ENCODE measurements at places on chromosomes 4 and X.

DNA sequence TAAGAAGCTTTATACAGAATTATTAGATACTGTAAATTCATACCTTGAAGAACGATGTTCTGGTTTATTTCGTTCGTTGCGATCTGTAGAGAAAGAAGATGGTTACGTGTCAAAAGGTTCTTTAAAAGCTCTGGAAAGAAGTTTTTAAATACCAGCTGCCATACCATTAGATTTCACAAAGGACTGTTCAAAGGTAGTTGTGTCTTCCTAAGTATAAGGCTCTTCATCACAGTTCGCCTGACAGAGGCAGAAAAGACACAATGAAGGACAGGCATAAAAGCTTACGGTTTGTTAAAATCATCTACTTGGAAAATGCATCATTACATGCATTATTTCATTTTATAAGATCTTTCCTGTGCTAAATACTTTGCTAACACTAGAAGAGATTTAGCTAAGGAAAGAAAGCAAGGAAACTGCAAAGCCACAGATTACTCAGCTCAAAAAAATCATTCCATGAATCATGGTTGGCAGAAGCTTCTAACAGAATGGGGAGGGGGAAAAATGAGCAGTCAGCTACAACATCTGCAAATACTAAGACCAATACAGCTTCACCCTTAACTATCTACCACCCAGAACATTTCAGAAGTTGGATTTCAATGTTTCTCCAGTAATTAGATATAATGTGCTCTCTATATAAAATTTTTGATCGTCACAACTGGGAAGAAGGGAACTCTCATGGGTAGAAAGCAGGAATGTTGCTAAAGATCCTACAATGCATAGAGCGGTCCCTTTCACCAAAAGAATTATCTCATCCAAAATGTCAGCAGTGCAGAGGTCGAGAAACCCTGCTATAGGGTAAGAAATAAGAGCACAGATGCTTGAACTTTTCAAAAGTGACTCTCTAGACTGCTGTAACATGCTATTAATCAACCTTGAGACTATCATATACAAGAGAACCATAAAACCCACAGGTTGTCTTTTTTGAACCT, 50.7 kb upstream of the PRSS48 start:
- peak; percentile 80 for DNase-seq

DNA sequence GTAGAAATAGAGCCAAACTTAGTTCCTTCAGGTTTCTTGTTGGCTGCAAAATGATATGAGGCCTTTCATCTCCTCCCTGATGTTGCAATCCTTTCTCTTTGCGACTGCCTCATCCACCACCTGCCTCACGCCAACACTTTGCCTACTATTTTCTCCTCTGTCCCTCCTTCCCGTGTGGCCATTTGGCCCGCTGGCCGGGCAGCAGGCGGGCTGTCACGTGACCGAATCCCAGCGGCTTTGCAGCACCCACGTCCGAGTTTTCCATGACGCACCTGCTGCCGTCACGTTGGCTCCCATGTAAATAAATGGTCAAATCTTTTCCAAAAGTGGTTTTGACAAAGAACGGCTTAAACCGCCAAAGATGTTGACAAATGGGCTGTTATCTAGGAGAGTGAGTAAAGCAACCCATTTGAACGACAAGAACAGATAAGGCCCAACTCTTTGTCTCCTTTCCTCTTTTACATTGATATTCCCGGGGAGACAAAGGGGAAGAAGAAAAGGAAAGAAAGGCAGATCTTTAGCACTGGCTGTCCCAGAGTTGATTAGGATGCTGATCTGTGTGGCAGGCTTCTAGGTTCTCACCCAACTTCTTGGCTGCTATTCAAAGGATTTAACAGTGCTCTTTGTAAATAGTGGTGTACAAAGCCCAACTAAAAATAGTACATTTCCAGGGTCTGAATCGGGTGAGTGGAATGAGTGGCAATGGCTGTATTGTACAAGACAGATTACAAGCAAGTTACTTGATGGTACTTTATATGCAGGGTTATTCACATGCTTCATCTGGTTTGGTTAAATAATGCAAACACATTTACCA, 174.2 kb upstream of the JADE1 start:
- no peak for DNase-seq

- no peak for DNase-seq
Observed at GRCh38 chrX:110415440-110416170, 57.0 kb downstream of the RTL9 start.

DNA sequence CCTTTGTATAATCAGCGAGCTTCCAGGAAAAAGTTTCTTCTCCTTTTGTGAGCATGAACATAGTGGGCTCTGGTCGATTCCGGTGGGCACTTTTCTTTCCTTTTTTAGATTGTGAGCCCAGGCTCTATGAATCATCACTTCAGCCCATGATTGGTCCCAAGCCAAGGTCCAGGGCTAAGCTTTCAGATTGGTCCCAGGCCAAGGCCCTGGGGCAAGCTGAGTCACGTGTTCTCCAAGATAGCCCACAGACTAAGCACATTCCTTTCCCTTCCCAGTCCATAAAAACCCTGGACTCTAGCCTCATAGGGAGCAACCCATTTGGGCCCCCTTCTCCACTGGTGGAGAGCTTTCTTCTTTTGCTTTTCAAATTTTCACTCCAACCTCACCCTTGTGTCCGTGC, 430.5 kb downstream of the NAP1L3 start:
- DNase-seq: no peak

- DNase-seq: no peak
Observed at GRCh38 chrX:110734271-110734670, 61.3 kb downstream of the CHRDL1 start.

DNA sequence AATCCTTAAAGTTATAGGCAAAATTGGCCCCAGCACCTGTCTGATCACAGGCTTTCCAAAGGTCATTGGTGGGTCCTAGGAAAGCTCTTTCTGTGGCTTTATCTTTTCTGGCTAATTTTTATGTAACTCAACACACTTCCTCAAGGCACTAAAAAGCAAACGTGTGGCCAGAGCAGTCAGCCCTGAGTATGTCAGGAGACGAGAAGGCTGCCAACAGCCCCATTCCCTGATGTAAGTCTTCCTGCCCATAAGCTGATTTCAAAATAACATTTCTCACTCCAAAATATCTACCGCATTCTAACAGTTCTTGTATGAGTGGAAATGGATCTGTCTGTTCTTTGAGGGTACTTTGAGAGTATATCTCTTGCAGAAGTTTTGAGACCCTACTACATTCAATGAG, 25.5 kb upstream of the FUNDC1 start:
- DNase-seq: no peak
